Hepatocyte (in vitro differentiated cells): ENCODE measurements at places on chromosomes 6 and 20.

GRCh38 chr6:24649691-24650090 lies 3.7 kb upstream of the KIAA0319 start:
- no peak for DNase-seq

- no peak for DNase-seq
These were observed 213.9 kb downstream of the UNC5CL start for GRCh38 chr6:40825102-40825501.

- DNase-seq = no peak
These were observed 95.8 kb downstream of the TMEM242 start for GRCh38 chr6:157227202-157228166.

DNA sequence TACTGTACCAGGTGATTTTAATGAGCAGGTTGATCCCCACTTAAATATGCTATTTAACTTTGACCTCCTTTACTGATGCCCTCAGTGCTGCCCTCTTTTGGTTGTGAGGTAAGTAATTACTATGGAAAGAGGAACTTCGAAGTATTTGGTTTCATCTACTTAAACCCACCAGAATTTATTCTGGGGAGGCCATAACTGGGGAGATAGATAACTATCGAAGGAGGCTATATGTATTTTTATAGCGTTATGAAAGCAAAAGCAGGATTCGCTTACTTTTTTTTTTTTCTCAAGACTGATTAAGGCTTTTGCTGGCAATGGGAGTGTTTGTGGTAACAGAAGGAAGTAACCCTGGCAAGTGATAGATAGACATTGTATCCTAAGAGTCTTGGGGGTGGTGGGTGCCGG lies 168.9 kb upstream of the CENPW start:
- peak; percentile 37 for DNase-seq

GRCh38 chr20:37385659-37386504 lies 39.9 kb downstream of the SRC start:
- no peak for DNase-seq

GRCh38 chr6:15615802-15616201 lies 47.0 kb downstream of the DTNBP1 start:
- DNase-seq = peak; percentile 52

GRCh38 chr20:60058879-60059278 lies 100.7 kb downstream of the CDH26 start:
- DNase-seq = no peak

GRCh38 chr6:139020689-139021088 lies 7.9 kb upstream of the ABRACL start:
- DNase-seq = no peak

DNA sequence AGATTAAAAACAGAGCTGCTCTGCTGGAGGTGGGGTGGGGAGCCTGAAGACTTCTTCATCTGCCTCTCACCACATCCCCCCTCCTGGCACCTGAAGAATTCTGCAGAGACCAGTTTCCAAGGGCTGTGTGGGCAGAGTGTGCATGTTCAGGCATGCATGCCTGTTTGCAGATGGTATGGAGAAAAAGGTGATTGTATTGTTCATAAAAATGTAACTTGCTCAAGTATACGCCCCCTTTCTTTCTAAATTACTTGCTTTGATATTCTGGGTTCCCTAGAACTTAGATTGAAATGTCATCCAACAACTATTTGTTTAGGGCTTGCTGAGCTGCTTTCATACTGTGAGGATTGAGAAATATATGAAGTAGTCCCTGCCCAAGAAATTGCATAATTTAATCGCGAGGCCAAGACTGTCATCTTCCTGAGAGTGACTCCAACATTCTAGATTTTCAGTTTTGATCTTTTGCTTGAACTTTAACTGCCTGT lies 83.6 kb downstream of the LCA5 start:
- DNase-seq = no peak

DNA sequence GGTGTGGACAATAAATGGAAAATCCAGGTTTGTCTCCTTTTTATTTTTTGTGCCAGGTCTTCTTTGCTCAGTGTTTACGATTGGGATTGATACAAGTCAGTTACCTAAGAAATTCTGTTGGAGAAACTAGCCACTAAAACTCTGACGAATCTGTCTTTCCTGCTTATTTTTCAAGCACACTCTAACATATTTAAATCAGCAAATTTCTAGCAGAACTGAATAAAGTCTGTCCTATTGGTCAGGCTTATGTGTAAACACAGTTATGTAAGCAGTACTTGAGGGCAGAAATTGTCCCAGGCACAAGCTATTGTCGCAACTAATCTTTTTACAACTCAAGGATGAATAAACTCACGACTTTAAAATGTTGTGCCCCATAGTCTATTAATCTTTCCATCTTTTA lies 12.1 kb upstream of the EXOC2 start:
- DNase-seq = no peak

GRCh38 chr6:148572676-148573335 lies 174.0 kb upstream of the UST start:
- no peak for DNase-seq

- DNase-seq = no peak
These were observed 73.0 kb downstream of the PHIP start for GRCh38 chr6:79005024-79005423.

DNA sequence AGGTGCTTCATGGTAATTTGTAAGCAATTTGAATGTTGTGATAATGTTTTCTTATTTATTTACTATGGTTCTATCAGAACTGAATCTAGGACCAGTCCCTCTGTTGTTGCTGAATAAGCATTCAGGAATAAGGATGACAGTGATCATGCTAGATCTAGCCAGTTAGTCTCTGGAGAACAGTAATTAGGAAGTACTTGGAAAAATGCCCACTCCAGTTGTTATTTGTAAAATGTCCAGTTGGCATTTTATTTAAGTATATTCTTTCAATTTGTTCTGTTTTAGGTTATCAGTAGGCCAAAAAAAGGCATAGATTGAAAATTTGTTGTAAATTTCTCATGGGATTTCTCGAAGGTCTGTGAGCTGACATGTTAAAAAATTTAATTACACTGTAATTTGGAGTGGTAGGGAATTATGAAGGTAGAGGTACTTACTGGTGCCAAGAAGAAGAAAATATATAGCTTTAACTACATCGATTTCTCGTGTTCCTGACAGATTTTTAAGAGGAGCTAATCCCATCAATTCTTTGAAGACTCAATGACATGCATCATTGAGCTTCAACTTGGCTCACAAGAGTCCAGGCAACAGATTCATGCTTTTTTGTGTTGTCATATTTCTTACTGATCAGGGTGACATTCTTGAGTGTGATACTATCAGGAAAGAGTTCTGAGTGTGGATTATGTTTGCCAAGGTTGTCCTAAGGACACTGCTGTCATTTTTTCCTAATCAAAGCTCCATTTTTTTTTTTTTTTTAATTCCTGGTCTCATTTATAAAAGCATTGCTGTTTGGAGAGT lies 177.3 kb downstream of the CARMIL1 start:
- no peak for DNase-seq

DNA sequence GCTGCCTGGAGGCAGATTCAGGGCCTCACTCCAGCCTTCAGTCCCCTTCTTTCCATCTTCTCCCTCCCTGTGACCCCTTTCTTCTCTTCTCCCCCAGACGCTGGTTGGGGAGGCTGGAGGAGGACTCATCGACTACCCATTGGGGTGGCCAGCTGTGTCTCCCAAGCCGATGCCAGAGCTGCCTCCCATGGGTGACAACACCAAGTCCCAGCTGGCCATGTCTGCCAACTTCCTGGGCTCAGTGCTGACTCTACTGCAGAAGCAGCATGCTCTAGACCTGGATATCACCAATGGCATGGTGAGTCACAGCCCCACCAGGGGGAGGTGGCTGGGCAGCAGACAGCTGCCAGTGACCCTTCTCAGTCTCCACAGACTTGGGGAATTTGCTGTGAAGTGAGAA lies 12.9 kb downstream of the BPIFB4 start:
- no peak for DNase-seq

DNA sequence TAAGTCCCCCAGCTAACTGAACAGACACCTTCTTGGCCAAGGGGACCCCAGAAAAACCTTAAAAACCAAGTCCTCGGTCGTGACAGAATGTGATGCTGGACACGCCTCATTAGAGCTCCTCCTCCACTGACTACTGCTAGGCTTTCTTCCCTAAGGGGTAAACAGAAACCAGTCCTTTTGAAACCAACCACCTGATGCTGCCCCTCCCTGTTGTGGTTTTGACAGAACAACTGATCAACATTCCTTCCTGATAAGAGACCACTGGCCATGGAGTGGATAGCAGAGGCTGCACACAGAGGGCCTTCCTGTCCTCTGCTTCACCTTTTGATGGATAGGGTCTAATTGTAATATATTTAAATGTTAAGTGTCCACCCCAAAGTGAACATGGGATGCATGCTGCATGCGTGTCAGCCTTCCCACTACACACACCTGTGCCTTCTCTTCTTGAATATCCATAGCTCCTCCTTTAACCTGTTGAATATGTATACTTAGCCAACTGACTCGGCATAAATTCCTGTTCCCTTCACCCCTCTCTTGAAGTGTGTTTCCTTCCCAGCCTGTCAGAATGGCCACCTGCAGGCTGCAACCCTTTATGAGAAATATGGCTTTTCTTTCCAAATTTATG lies 27.9 kb upstream of the SLC2A12 start:
- no peak for DNase-seq

GRCh38 chr20:51667002-51667408 lies 101.2 kb downstream of the ATP9A start:
- no peak for DNase-seq

DNA sequence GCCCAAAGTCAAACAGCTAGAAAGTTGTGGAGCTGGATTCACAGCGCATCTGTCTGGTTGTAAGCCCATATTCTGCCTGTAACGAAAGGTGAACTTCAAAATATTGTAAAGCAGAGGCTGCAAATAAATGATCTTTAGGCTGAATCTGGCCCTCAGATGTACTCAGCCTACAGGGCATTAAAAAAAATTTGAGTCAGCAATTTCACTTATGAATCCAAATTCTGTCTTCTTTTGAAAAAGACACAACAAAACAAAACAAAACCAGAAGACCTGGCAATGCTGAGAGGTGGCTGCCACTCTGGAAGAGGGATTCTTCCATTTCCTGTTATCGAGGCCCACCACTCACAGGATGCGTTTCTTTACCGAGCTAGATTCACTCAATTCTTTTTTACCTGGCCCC lies 7.1 kb downstream of the LAMA4 start:
- no peak for DNase-seq

DNA sequence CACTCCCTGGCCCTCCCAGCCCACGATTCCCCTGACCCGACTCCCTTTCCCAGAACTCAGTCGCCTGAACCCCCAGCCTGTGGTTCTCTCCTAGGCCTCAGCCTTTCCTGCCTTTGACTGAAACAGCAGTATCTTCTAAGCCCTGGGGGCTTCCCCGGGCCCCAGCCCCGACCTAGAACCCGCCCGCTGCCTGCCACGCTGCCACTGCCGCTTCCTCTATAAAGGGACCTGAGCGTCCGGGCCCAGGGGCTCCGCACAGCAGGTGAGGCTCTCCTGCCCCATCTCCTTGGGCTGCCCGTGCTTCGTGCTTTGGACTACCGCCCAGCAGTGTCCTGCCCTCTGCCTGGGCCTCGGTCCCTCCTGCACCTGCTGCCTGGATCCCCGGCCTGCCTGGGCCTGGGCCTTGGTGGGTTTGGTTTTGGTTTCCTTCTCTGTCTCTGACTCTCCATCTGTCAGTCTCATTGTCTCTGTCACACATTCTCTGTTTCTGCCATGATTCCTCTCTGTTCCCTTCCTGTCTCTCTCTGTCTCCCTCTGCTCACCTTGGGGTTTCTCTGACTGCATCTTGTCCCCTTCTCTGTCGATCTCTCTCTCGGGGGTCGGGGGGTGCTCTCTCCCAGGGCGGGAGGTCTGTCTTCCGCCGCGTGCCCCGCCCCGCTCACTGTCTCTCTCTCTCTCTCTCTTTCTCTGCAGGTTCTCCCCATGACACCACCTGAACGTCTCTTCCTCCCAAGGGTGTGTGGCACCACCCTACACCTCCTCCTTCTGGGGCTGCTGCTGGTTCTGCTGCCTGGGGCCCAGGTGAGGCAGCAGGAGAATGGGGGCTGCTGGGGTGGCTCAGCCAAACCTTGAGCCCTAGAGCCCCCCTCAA lies at the start of gene LTA:
LTA (plus strand) TSS at position 249 of the 871 bp plus-strand sequence; CDS start at position 703, 454 bp downstream.
- DNase-seq = no peak

GRCh38 chr20:61347443-61347842 lies 95.4 kb downstream of the CDH4 start:
- no peak for DNase-seq

GRCh38 chr6:157944983-157945931 lies 36.4 kb upstream of the SYNJ2 start:
- no peak for DNase-seq

GRCh38 chr6:154123155-154123956 lies 84.3 kb downstream of the OPRM1 start:
- no peak for DNase-seq

DNA sequence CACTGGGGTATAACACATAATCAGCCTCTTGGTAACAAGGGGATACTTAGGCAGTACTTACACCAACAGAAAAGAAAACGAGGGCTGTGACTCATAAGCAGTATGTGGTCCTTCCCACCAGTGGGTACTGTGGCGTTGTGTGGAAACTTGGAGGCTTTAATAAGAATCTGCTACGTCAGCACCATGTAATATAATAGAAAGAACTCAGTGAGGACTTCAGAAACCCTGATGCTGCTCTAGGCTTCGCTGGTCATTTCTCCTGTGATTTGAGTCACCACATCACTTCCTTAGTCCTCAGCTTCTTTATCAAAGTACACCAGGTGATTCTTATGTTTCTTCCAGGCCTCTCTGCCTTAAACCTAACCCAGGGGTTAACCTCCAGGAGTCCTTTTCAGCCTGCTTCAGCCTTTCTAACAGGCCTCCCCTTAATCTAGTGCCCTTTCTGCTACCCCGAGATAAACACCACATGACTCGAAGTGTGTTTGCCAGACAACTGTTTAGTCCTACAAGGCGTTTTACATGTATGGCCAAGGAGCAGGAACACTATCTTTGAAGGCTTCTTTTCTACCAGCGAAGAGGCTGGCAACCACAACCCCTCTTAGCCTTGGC lies 68.5 kb downstream of the FYN start:
- peak; percentile 71 for DNase-seq

DNA sequence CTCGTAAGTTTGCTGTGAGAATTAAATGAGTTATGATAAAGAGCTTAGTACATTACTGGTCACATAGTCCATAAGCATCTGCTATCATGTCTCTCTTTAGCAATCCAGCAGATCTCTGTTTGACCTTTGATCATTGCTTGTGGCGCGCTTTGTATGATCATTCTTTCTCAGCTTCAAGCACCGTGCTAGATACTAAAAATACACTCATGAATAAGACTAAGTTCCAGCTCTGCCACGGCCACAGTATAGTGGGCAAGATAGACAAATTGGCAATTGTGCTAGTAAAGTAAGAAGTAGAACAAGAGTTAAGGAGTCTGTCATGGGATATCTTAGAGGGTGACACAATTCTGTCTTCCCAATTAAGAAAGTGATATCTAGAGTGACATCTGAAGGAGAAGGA lies 75.2 kb upstream of the ADGRF1 start:
- no peak for DNase-seq

DNA sequence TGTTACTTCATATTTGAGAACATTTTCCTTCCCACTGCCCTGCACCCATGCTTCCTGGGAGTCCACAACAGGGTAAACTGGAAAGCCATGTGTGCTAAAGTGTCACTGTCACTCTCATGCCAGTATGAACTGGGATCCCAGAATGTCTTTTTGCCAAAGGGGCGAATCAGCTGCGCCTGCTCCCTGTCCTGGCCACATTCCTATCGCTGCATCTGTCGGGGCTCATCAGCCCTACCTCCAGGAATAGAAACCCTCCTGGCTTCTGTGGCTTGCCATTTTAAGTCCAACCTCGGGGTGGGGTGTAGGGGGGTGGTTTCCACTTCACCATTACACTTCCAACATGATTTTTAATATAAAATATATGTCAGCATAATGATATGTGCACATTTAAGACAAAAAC lies 933 bp downstream of the KLHL31 start:
- no peak for DNase-seq

- DNase-seq = no peak
These were observed 11.9 kb upstream of the NSFL1C start for GRCh38 chr20:1478566-1478965.
